Airway epithelial cell (primary cell): ENCODE measurements at places on chromosomes 7 and 10. TPM values are rescaled to one million over a fixed set of nuclear protein-coding genes. Genes with fewer than 3 reads are reported as not detected.

NUDT13 gene
- 0.14 and 0.85 TPM in 2 replicates for total RNA-seq

OR2A1 gene
- total RNA-seq: not detected in 2 replicates

ICA1 gene
- total RNA-seq: 4.4 and 6.8 TPM in 2 replicates

TAS2R5 gene
- total RNA-seq: 0.14 and 0.79 TPM in 2 replicates

SPDYE11 gene
- total RNA-seq: not detected in 2 replicates

ELOVL3 gene
- total RNA-seq: 0.56 TPM in 1 of 2 replicates, not detected in the other

CALML3 gene
- total RNA-seq: 7.7 and 9.0 TPM in 2 replicates

SDHAF3 gene
- total RNA-seq: 27.8 and 29.3 TPM in 2 replicates

C7orf57 gene
- 0.14 TPM in 2 replicates for total RNA-seq

PTPN20 gene
- 0.63 and 4.2 TPM in 2 replicates for total RNA-seq

SPDYE16 gene
- total RNA-seq: 0.05 TPM in 1 of 2 replicates, not detected in the other

AGAP9 gene
- total RNA-seq: 0.09 and 1.2 TPM in 2 replicates

SLC26A5 gene
- not detected in 2 replicates for total RNA-seq

IQUB gene
- 0.19 and 0.21 TPM in 2 replicates for total RNA-seq

PTPRZ1 gene
- total RNA-seq: 14.7 and 22.5 TPM in 2 replicates

PALD1 gene
- 0.60 and 0.71 TPM in 2 replicates for total RNA-seq

HOGA1 gene
- 0.49 TPM in 1 of 2 replicates, not detected in the other for total RNA-seq
